ENCODE measurements at places on chromosomes 6 and 20.

DNA sequence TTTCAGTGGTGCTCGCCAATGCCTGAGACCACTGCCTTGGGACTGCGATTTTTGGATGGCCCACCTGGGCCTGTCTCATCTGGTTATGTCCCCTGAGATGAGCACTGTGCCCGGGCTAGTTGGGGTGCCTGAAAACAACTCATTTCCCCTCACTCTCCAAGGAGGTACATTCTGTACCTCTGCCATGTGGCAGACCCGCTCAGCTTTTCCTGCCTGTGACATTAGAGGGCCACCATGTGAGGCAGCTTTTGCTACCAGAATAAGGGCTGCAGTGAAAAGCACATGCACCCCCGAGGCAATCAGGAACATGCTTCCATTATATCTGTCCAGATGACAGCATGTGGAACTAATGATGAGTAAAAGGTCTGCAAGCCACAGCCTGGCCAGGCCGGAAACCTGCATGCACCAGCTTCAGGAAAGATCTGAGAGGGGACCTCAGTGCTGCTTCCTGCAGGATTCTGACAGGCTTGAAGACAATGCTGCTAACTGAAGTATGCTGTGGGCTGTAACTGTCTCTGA lies 11.3 kb upstream of the SRSF6 start:
- no peak for DNase-seq

- DNase-seq: no peak
These were observed 32.1 kb downstream of the PRSS16 start for GRCh38 chr6:27279513-27280063.

- no peak for DNase-seq
These were observed 194.2 kb upstream of the PHACTR1 start for GRCh38 chr6:12522347-12522746.

GRCh38 chr6:144087789-144088426 lies 7.5 kb downstream of the SF3B5 start:
- DNase-seq: no peak

- DNase-seq: no peak
These were observed 60.9 kb downstream of the GFRAL start for GRCh38 chr6:55388211-55388610.

DNA sequence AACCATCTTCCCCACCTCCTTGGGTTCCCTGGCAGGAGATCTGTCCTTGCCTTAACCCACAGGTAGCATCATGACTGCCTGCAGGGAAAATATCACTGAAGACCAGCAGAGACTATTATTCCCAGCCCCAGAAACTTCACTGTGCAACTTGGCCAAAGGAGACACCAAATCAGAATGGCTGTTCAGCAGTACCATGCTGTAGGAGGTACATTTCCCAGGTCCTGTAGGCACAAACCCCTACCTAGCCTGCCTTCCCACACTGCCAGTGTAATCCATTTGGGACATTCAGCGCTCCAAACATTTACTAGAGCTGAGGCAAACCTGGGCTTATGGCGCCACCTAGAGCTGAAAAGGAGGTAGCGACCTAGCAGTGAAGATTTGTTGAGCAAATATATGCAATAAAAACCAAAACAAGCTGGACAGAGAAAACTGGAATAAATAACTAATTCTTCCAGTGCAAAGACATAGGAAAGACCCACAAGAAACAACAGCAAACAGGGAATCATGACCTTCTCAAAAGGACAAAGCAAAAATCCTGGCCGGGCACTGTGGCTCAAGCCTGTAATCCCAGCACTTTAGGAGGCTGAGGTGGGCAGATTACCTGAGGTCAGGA lies 60.3 kb downstream of the VTA1 start:
- DNase-seq: peak; percentile 37

DNA sequence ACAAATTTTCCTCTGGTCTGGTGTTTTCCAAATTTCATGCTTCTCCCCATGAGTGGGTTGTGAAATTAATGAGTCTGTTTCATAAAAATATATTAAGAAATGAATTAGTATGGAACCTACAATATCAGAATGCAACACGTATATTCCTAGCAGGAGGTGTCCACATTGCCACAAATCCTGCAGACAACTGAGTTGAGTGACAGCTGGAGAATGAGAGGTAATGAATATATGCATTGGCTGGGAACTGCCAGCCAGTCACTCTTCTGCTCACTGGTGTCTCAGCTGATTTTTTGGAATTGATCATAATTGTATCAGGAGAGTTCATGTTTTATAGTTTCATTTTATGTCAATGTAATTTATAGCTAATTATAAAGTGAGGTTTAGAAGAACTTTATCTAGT lies 6.3 kb upstream of the ARFGEF3 start:
- DNase-seq: no peak

GRCh38 chr20:59567585-59568508 lies 36.5 kb upstream of the PHACTR3 start:
- no peak for DNase-seq

DNA sequence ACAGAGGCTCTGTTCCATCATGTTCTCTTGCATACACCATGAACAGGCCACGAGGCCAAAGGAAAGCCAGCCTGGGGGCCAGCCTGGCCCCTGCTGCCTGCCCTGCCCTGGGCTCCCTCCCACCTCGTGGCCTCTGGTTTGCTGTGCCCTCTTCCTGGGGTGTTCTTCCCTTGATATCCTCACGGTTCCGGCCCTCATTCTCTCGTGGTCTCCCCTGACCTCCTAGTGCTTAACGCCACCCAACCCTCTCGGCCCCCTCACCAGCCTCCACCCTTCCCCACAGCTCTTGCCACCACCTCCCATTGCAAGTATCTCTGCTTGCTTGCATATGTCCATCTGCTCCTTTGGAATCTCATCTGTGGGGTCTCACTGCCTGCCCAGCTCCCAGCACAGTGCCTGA lies 73.0 kb downstream of the GNAS-AS1 start:
- no peak for DNase-seq

DNA sequence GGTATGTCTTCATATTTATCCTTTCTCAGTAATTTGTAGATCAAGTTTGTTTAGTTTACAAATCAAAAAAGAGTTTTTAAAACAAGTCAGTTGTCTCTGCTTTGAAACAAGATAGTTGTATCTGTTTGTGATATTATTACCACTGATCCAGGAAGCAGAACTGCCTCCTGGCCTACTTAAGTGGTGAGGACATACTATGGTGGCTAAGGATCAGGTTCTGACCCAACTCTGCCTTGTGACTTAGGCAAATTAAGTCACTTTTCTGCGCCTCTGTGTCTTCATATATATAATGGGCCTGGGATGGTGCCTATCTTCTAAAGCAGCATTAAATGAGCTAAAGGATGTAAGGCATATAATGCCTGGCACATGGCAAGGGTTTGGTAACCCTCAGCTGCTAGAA lies 8.7 kb downstream of the ANKS1A start:
- DNase-seq: no peak

- no peak for DNase-seq
These were observed 84.3 kb downstream of the ATXN1 start for GRCh38 chr6:16676978-16677377.

GRCh38 chr20:58893355-58894120 lies 41.0 kb downstream of the GNAS start:
- no peak for DNase-seq

- no peak for DNase-seq
These were observed 11.3 kb upstream of the GMPR start for GRCh38 chr6:16227048-16227562.
